Activated CD4-positive, alpha-beta T cell treated with anti-CD3 and anti-CD28 coated beads, Interleukin-2, amount 50 U/mL, for 1 hour (primary cell): ENCODE measurements at places on chromosomes 1 and 21.

GRCh38 chr1:39850606-39851216, 32.6 kb downstream of the TRIT1 start:
- DNase-seq: no peak

GRCh38 chr1:31828926-31829690, 13.3 kb upstream of the SPOCD1 start:
- no peak for DNase-seq

- no peak for DNase-seq
These were observed 216.0 kb downstream of the DYRK1A start for GRCh38 chr21:37582590-37582989.

- no peak for DNase-seq
These were observed 19.7 kb upstream of the CHIA start for GRCh38 chr1:111270771-111271463.

DNA sequence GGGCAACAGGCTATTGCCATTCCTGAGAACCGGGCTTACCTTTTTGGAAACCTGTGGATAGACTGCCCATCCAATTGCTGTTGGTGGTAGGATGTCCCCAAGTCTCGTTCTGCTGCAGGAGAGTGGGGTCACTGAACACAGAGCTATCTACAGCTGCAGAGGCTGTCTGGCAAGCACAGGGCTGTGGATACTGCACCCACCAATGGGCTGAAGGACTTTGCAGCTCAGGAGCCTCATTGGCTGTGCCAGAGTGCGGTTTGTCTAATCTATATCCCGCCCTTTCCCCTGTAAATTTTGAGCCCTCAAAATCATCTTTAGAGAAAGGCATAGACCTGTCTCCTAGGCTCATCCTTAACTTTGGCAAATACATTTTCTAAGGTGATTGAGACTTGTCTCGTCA, 15.3 kb downstream of the RNF187 start:
- no peak for DNase-seq

DNA sequence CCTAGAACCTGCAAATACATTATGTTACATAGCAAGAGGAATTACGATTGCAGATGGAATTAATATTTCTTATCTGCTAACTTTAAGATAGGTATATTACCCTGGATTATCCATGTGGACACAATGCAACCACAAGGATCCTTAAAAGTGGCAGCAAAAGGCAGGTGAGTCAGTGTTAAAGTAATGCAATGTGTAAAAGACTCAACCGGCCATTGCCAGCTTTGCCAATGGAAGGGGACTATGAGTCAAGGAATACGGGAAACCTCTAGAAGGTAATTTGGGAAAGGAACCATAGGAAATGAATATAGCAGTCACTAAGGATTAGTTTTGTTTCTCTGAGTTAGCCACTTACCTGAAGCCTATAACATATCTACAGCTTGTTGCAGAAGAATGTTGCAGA, 692.1 kb upstream of the ZP4 start:
- DNase-seq: no peak
